ENCODE measurements at places on chromosomes 11 and 22. TPM values are rescaled to one million over a fixed set of nuclear protein-coding genes. Genes with fewer than 3 reads are reported as not detected.

DNA sequence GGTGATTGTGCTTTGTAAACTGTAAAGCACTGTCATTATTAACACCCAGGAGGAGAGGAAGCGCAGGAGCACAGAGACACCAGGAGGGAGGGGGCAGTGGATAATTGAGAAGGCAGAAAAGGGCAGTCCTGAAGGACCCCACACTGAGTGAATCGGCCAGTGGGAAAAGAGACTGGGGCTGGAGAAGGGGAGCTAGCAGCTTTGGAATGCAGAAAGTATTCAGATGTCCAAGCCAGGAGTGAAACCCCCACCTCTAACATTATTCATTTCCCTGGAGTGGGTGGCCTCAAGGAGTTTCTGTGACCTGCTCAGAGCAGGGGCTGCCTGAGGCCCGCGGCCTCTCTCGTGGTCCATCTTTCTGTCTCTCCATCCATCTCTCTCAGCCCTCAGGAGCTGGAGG lies 38.0 kb upstream of the CDON start:
- H3K27me3 ChIP-seq: no peaks in the 10 kb centered on the region
- no peaks in the 10 kb centered on the region for H3K36me3 ChIP-seq
- no peak overlapping the region for H3K4me3 ChIP-seq

DNA sequence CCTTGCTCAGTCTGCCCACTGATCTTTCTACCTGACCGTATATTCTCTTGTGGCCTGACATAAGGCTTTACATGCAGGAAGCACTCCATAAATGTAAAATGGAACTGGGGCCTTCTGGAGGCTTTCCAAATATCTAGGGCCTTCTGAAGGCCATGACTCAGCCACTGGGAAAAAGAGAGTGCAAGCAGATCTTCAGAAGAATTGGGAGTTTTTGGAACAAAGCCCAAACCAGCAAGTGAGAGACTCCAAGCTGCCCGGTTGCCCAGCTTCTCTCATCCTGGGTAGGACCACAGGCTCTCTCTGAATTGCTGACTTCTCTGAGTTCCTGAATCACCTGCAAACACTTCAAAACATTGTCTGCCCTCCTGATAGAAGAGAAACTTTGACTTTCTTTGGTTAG lies 107.9 kb upstream of the BMAL1 start:
- peaks cover 2% of the 10 kb centered on the region for H3K27me3 ChIP-seq
- DNase-seq: no peak
- H3K27ac ChIP-seq: no peak overlapping the region
- H3K4me3 ChIP-seq: no peak overlapping the region

DNA sequence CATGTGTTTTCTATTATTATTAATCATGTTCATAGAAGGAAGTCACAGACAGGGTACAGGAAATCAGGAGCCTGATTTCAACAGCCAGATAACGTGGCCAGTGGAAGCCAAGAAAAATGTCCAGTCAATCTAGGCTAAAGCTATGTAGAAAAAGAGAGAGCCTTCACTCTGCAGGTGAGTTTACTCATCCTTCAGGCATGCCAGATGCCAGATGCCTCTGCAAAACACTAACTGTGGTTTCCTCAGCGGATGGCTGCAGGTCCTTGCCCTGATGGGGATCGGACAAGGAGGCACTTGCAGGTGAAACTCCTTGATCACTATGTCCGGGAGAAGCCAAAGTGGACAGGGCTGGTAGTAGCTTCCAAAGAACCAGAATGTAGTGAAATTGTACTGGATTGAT lies 962.3 kb upstream of the RAG2 start:
- H3K36me3 ChIP-seq: no peaks in the 10 kb centered on the region
- no peak overlapping the region for H3K4me3 ChIP-seq
- no peaks in the 10 kb centered on the region for H3K27me3 ChIP-seq
- no peak overlapping the region for H3K27ac ChIP-seq
- no peaks in the 10 kb centered on the region for H3K4me1 ChIP-seq

- H3K4me3 ChIP-seq: no peak overlapping the region
- H3K36me3 ChIP-seq: peaks cover 75% of the 10 kb centered on the region
- peaks cover 16% of the 10 kb centered on the region for H3K4me1 ChIP-seq
- no peak overlapping the region for H3K27ac ChIP-seq
- no peak for DNase-seq
Observed at GRCh38 chr11:126334659-126335462, 20.6 kb upstream of the ST3GAL4 start.

DNA sequence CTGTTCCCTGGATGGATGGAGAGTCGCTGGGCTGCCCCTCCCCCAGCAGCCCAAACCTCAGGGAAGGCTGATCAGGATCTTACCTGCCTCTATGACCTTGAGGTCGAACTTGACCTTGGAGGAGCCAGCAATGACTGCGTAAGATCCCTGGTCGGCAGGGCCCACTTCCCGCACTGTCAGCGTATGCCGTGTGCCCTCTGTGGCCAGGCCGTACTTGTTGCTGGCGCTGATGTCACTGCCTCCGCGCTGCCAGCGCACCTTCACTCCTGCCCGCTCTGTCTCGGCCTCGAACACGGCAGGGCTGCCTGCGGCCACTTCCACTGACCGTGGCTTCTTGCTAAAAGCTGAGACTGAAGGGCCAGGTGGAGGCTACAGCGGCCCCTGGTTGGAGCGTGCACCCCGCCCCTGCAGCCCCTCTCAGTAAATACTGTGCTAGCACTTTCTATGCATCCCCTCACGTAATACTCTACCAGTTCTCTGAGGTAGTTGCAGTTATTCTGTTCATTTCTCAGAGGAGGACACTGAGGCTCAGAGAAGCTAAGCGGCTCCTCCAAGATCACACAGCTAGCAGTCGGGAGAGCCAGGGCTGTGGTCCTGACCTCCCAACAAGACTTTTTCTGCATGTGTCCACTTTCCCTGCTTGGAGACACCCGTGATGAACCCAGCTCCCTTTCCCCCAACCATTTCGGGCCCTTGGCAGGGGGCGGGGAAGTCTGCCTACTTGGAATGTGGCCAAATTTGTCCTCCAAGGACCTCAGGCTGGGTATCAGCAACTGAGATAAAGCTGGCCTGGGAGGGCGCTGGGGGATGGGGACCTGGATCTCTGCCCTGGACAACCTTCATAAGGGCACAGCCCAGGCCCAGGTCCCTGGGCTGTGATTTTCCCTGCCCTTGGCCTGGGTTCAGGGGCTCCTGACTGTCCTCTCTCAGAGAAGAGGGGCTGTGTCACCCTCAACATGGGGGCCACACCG lies 1.1 kb downstream of the MYBPC3 start:
- H3K4me1 ChIP-seq: no peaks in the 10 kb centered on the region
- no peak for DNase-seq
- H3K36me3 ChIP-seq: peaks cover 51% of the 10 kb centered on the region
- H3K4me3 ChIP-seq: no peak overlapping the region
- no peaks in the 10 kb centered on the region for H3K27me3 ChIP-seq

- no peaks in the 10 kb centered on the region for H3K27me3 ChIP-seq
- no peak overlapping the region for H3K27ac ChIP-seq
- H3K36me3 ChIP-seq: no peaks in the 10 kb centered on the region
- H3K4me3 ChIP-seq: no peak overlapping the region
- H3K4me1 ChIP-seq: no peaks in the 10 kb centered on the region
- no peak for DNase-seq
Observed at GRCh38 chr11:116697639-116698038, 75.1 kb downstream of the BUD13 start.

- no peak for DNase-seq
- H3K27me3 ChIP-seq: no peaks in the 10 kb centered on the region
- H3K4me3 ChIP-seq: no peak overlapping the region
- H3K4me1 ChIP-seq: no peaks in the 10 kb centered on the region
- H3K27ac ChIP-seq: no peak overlapping the region
Observed at GRCh38 chr11:109818290-109818689, 274.9 kb upstream of the ZC3H12C start.

GRCh38 chr11:87258171-87258833 lies 220.6 kb downstream of the TMEM135 start:
- DNase-seq: no peak
- no peaks in the 10 kb centered on the region for H3K36me3 ChIP-seq

DNA sequence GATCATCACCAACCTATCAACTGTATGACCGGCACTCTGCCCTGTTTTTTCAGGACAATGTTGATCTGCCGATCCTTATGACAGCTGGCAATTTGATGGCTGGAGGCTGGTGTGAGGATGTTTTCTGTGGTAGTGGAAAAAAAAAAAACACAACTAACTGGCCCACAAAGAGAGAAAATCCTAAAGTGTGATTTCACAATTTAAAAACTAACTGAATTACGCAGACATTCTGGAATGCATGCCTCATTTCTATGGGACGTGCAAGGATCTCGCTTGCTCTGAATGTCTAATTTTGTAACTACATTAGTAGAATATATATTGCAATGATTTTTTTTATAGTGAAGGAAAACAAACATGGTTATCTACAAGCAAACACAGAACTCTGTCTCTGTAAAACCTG lies 590.5 kb downstream of the ETS1 start:
- DNase-seq: no peak
- H3K27ac ChIP-seq: no peak overlapping the region
- H3K4me1 ChIP-seq: no peaks in the 10 kb centered on the region
- no peaks in the 10 kb centered on the region for H3K36me3 ChIP-seq
- H3K27me3 ChIP-seq: no peaks in the 10 kb centered on the region
- H3K4me3 ChIP-seq: no peak overlapping the region

GRCh38 chr11:69104856-69105395 lies 50.8 kb upstream of the SMIM38 start:
- DNase-seq: no peak
- no peak overlapping the region for H3K27ac ChIP-seq
- no peaks in the 10 kb centered on the region for H3K4me1 ChIP-seq
- H3K4me3 ChIP-seq: no peak overlapping the region
- no peaks in the 10 kb centered on the region for H3K36me3 ChIP-seq

WNT7B gene
- not detected for polyA plus RNA-seq

AMOTL1 gene
- 0.46 TPM for polyA plus RNA-seq

GAL gene
- polyA plus RNA-seq: not detected

All from CD14-positive monocyte (primary cell).